Cortex of kidney (tissue), 1 donor: ENCODE measurements at places on chromosomes 4 and X.

GRCh38 chrX:34877436-34877835 lies 65.2 kb upstream of the FAM47B start:
- no peak for DNase-seq

- DNase-seq, result no peak
Measured at GRCh38 chr4:168725930-168726329, 229.1 kb downstream of the PALLD start.

GRCh38 chr4:185244763-185245162 lies 35.4 kb downstream of the SNX25 start:
- DNase-seq, result no peak

GRCh38 chr4:189304809-189305208 lies 635.9 kb upstream of the FRG1 start:
- no peak for DNase-seq

GRCh38 chr4:171846232-171846631 lies 33.0 kb downstream of the GALNTL6 start:
- no peak for DNase-seq

DNA sequence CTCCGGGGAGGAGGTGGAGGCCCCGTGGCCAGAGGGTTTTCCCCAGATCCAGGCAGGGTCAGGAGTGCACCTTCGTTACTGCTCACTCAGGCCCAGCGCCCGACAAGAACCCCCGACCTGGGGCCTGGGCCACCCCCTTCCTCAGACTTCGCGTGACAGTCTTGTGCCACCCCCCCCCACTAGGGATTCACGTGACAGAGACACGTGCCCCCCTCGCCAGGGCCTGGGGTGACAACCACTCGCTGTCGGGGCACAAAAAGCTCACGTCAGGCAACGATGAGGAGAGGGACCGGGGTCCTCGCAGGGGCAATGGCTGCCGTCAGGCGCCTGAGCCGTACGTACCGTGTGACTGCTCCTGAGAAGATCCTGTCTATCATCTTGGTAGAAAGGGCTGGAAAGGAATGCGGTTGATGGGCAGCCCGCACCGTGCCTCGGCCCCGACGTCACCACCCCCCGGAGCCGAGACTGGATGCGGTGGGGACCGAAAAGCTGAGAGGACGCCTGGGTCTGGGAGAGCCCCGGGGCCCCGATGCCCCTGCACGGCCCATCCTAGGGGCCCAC lies 23.0 kb upstream of the GTPBP6 start:
- DNase-seq, result no peak

DNA sequence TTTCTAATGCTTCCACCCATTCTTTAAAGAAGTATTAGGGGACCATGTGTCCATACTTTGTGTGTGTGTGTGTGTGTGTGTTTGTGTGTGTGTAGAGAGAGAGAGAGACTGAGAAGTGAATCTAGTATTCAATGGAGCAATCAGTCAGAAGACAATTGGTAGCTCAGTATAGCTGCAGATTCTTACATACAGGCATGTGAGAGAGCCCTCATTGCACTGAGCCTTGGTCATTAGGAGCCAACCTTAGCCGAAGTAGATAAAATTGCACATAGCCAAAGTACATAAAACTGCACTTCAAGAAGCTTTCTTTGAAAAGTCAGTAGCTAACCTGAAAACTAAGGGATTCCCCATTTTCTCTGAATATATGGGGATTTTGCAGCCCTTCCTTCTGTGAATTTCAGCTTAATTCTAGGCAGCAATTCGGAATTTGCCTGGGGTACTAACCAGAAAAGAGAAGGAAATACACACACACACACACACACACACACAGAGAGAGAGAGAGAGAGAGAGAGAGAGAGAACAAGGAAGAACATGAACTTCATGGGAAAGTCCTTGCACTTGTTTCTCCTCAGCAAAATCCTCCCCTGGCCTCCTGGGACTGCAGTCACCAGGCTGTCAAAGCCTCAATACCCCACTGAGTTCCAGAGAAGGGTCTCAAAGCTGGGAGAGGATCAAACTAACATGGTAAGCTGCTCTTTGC lies 1.7 kb upstream of the PRDM8 start:
- DNase-seq, result no peak

GRCh38 chr4:126727461-126727860 lies 905.3 kb upstream of the INTU start:
- DNase-seq, result no peak
